Lower leg skin (tissue), 4 donors: ENCODE measurements at places on chromosomes 5 and 9. TPM values are rescaled to one million over a fixed set of nuclear protein-coding genes. Genes with fewer than 3 reads are reported as not detected.

HNRNPK gene
- 421 TPM for total RNA-seq

TMEM252 gene
- total RNA-seq = not detected

DNA sequence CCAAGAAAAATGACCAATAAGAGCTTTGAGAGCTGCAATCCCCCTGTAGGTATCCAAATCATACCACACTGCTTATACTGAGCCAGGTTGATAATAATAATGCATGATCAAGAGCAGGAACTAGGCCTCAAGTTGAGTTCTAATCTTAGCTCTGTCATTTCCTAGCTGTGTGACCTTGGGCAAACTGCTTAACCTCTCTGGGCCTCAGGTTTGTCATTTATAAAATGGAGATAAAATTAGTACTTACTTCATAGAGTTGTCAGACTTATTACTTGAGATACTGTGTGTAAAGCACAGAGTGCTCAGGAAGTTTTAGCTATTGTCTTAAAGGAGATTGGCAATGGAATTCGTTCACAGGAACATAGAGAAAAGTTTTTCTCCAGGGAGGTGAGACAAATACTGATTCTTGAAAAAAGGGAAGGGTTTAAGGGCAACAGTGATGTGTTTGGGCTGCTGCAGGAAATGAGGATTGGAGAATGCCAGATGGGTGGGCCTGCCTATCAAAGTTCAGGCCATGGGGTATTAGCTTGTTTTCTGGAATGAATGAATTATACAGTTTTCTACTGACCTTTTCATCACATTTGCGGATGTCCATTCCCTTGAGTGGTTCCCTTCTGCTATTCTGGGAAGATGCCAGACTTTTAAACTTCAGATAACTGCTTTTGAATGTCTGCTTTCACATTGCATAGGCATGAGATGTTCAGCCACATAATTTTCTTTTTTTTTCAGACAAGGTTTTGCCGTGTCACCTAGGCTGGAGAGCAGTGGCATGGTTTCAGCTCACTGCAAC lies 10.2 kb upstream of the ATP6V0E1 start:
- no peak for DNase-seq

DNA sequence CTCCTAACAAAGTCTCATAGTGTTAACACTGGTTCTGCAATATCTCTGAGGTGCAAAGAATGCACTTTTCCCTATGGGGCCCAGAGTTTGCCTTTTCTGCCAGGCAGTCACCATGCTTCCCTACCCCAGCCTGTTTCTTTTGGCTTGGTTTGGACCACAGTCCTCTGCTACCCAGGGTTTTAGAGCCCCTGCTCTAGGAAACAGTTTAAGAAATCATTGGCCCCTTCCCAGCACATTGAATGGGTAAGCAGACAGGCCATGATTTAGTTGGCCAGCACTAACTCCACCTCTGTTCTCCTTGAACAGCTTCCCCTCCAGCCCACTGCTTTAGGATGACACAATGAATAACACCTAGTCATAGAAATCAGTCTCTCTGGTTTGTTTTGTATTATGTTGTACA lies 73.2 kb downstream of the UBAP1 start:
- no peak for DNase-seq

DNA sequence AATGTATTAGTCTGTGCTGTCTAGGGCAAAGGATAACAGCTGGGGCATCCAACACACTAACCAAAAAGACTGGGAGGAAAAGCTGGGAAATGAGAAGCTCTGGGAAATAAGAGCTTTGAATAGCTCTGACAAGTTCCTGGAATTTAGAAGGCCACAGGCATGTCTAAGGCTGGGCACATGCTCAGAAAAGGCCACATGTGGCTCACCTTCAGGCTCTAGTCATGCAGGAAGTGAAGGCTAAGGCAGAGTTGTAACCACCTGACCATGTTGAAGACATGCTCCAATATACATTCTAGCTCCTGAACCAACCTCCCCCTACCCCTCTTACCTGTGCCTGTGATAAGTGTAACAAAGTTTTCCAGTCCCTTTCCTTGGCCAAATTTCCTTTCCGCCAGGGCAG lies 31.7 kb downstream of the CLTA start:
- DNase-seq = no peak

GRCh38 chr5:58491216-58491892 lies at the start of gene GAPT:
Gene GAPT, plus strand, starts transcription at chr5:58491435. Its CDS starts 3,102 bp downstream, at chr5:58494537.
- DNase-seq = no peak
